NCI-H526 treated with DMSO at 0.1 percent for 48 hours (cell line): ENCODE measurements at places on chromosomes 13 and 19.

- no peak for DNase-seq
Observed at GRCh38 chr13:108070925-108071324, 144.4 kb downstream of the LIG4 start.

- DNase-seq, result no peak
Observed at GRCh38 chr13:94128430-94128829, 351.1 kb downstream of the DCT start.

- DNase-seq, result no peak
Observed at GRCh38 chr19:9806803-9807202, 12.1 kb downstream of the FBXL12 start.

DNA sequence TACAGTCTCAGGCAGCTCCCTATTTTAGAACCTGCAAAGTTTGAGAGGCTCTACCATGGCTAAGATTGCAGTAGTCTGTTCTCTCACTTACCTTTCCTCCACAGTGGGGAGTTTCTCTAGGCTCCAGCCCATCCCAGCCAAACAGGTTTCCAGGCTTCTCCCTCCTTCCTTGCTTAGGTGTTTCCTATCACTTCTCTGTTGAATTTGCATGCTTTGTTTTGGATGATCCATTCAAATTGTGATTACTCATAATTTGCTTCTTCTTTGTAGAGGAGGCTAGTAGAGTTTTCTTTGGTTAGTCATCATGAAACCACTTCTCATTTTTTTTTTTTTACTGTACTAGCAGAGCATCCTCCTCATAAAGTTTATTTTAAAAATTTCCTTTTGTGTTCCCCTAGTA is 1242.2 kb upstream of the MIR17HG start:
- no peak for DNase-seq

DNA sequence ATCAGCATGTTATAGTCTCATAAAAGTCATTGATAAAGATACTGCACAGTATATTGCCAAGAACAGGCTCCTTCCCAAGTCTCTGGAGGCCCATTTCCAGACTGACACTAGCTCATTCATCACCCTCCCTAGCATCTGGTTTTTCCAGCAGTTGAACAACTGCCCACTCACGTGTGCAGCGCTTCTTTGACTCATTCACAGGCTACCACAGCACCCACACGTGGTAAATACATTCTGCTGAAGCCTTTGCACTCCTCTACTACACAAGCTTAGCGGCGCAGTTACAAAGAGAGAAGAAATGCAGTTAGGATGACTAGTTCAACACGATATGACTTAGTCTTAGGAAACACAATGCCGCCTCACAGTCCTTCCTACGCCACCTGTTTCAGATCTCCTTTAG is 87.7 kb downstream of the DOCK9 start:
- DNase-seq, result no peak

DNA sequence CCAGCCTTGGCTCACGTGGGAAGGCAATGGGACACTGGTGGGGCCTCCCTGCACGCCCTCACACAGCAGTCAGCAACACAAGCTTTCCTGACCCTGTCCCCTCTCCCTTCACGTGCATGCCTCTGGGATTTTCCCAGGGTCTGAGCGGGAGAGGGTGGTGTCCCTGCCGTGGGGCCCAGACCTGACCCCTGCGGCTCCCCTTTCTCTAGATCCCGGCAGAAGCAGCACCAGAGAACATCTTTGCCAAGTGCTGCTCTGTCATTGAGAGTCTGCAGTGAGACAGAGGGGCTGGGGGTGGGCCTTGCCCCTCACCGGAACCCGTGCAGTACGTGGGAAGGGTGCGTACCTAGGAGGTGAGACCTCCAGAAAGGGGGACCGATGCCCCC is 12.6 kb downstream of the KHSRP start:
- no peak for DNase-seq

DNA sequence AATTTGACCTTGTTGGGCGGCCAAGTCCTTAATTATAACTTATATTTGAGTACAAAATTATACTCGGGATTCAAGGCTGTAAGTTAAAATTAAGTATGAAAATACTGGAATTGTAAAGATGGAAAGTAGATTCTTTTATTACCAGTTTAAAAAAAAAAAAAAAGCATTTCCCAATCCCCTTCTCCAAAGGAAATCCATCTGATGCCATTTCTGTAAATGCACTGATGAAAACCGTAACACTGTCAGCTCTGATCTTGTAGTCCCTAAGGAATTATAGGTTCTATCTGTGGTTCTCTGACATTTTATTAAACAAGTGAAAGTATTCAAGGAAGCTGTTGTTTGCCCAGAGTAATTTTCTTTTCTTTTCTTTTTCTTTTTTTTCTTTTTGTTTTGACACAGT is 41.6 kb upstream of the HNRNPA1L2 start:
- peak; percentile 43 for DNase-seq

DNA sequence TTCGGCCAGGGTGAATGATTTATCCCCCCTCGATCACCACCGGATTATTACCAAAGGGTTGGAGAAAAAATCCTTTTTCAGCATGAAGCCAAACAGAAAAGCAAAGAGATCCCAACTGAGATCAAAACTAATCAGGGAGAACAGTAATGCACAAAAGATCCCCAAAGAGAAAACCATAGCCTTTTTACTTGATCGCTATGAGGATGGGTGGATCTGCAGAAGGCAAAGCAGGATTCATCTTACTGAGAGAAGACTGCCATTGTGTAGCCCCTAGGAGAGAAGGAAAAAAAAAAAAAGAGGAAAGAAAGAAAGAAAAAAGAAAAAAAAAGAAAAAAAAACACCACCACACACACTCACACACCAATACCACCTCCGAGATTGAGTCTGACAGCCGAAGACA is at the start of gene FGF14:
Gene FGF14, minus strand, starts transcription at position 283 of the 400 bp plus-strand sequence.
- DNase-seq, result no peak

- no peak for DNase-seq
Observed at GRCh38 chr13:105625691-105626090, 909.8 kb downstream of the EFNB2 start.

DNA sequence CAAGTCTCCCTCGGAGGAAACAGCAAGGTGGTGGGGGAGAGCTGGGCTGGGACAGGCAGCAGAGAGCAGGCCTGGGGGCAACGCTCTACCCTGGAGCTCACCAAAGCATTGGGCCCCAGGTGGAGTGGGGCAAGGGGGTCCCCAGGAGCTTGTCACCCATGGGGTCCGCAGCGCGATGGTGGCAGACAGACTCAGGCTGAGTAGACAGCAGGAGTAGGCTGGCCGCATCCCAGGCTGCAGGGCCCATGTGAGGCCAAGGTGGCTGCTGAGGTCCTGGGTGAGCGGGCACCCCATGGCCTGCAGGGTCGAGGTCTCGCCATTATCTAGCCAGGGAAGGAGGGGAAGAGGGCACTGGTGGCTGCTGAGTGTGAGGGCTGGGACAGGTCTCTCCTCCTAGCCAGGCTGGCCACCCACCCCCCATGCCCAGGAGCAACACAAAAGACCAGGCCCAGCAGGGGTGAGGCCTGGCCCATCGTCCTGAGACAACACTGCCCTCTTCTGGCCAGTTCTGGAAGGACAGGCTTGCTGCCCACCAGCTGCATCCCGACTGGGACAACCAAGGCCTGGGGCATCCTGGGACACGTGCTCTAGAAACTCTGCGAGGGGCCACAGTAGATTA is 33.1 kb downstream of the CEBPG start:
- peak; percentile 31 for DNase-seq

DNA sequence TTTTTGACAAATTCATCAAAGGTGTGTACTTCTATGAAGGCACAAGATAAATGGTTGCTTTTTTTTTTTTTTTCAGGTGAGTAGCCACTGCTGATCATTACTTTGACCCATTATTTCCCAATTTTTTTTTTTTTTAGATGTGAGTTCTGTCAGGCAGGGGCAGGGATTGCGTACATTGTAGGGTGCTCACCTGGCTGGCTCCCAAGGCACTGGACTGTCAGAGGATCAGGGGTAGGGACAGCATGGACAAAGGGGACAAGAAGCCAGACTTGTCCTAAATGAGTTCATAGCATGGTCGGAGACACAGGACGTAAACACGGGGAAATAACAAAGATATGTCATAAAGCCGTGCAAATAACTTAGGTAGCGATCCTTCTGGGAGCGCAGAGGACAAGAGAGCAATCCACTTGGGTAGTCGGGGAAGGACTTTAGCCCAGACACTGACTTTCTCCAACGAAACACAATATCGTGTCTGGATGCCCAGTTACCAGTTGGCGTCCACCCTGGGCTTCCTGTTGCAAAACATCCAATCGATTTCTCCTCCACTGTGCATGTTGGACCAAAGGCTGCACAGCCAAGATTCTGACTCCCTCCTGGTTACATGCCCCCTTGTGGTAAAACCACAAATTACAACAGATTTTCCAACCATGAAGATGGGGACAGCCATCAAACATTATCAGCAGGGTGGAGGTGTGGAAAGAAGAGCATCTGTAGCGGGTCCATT is 27.5 kb upstream of the KATNAL1 start:
- no peak for DNase-seq

DNA sequence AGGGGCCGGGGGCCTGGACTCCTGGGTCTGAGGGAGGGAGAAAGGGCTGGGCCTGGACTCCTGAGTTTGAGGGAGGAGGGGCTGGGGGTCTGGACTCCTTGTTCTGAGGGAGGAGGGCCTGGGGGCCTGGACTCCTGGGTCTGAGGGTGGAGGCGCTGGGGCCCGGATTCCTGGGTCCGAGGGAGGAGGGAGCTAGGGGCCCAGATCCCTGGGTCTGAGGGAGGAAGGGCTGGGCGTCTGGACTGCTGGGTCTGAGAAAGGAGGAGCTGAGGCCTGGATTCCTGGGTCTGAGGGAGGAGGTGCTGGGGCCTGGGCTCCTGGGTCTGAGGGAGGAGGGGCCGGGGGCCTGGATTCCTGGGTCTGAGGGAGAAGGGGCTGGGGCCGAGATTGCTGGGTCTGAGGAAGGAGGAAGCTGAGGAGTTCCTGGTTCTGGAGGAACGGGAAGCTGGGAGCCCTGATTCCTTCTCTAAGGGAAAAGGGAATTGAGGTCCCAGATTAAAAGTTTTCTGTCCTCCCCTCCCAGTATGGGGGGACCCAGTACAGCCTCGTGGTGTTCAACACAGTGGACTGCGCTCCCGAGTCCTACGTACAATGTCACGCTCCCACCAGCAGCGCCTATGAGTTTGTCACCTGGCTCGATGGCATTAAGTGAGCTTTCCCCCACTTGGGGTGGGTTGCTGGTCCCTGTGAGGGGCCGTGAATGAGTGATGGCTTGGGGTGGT is 721 bp downstream of the MED25 start:
- DNase-seq, result no peak

- no peak for DNase-seq
Observed at GRCh38 chr19:40210889-40211288, 7.3 kb downstream of the TTC9B start.
